AG08395 (cell line): ENCODE measurements at places on chromosomes 2 and 18.

DNA sequence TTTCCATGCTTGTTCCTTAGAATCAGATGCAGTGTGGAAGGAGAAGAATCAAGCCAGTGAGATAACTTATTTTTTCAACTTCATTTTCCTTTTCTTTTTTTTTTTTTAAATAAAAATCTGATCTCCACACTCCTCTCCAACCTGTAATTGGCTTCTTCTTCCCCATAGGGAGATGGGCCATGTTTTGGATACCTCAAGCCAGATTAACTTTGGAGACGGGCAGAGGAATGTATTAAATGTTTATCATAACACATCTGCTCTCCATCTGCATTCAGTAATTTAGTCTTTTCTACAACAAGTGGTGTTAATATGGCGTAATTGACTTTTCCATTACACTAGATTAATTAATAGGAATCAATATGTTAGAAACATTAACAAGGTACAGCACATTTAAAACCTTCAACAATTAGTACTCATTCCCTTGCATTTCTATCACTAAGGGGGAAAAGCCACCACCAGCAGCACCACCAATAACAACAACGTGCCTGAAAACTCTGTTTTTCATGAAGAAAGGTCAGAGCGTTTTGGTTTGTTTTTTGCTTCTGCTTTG is 244.1 kb downstream of the MYCN start:
- DNase-seq, result no peak

DNA sequence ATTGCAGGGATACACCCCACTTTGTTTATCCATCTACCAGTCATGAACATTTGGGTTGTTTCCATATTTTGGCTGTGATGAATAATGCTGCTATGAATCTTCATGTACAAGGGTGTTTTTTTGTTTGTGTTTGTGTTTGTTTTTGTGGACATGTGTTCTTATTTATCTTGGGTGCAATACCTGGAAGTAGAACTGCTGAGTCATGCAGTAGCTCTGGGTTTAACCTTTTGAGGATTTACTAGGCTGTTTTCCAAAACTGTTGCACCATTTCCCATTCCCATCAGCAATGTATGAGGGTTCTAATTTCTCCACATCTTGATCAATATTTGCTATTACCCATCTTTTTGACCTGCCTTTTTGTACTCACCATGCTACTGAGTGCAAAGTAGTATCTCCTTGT is 140.0 kb upstream of the CYP1B1 start:
- DNase-seq, result no peak

GRCh38 chr2:169910109-169910799 is 83.0 kb downstream of the UBR3 start:
- DNase-seq, result no peak

DNA sequence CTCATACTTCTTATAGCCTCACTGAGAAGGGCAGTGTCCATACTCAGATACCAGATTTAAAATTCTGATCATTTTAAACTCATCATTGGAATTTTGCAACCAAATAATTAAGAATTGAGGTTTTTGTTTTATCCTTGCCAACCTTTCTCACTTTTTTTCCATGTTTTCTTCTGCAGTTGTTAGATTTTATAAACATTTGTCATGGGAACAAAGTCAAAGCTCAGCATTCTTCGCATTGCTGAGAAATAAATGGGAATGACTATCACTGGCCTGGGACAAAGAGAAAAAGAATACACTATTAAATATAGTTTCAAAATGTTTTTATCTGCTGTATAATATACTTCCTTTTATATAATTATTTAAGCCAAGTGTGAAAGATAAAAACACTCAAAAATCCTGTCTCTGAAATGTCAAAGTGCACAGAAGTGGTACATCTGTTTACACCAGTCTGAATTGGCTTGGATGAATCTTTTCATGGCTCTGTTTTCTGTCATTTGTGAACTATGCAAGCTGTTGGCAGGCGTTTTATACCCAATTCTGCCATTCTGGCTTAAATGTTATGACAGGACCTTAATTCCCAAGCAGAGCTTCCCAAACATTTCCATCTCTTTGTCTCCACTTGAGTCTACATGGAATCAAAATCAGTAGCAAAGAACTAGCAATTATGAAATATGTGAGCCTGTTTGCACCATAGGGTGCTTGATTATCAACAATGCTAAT is 249.3 kb upstream of the SYT4 start:
- DNase-seq, result no peak

DNA sequence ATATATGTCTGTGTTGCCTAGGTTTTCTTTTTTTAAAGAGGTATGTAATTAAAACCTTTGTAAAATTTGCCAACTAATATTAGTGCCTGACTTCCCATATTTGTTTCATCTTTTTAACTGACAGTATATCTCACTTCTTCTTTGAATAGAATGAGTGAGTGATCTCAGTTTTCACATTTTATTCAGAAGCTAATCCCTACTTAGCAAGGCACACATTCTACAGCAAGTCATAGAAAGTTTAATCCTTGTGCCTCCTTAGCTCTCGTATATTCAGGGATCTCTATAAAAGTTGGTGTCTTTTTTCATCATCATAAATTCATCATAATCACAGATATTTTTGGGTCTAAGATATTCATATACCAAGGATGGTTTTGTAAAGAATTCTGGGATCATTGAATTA is 66.6 kb downstream of the RIF1 start:
- no peak for DNase-seq

GRCh38 chr2:163625632-163626031 is 110.2 kb downstream of the FIGN start:
- DNase-seq, result no peak

DNA sequence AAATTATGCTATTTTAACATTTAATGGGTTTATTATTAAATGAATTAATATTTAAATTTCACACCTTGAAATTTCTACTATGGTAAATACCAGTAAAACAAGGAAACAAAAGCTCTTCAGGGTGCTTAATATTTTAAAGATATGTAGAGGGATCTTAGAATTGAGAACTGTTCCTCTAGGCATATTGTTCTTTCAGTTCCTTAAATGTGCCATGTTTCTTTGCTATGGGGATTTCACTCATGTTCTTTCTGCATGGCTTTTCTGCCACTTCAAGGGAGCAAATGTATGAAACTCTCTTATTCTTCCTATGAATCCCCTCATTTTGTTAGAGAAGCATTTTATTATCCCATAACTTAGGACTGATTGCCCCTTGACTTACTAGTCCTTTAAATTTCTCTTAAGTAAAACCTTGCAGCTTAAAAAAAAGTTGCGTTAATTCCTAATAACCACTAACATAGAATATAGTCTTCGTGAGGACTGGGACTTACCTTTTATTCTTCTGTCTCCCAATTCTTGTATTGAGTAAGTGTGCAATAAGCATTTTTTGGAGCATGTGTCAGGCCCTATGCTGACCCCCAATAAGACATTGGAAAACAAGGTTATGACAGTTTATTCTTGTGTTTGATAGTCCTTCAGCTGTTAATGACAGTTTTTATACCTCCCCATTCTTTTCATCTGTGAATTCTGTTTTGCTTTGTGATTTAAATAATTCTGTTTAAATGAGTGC is 95.7 kb downstream of the BIRC6 start:
- DNase-seq, result no peak

- no peak for DNase-seq
Measured at GRCh38 chr2:64581777-64582539, 57.8 kb downstream of the AFTPH start.

DNA sequence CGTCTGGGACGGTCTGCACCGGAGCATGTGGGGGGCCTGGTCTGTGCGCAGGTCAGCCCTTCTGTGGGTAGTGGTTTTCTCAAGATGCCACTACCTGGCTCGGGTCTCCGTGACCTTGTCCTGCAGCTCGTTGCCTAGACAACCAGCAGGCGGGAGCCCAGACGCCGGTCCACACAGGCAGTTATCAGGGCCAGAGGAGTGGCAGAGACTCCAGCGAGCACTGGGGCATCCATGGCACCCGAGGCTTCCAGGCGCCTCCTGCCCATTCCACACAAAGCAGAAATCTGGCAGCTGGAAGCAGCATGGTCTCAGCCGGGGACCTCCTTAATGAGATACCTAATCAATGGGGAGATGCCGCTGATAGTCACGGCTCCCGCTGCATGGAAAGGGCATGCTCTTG is 156.1 kb downstream of the FAM210A start:
- DNase-seq, result no peak

- DNase-seq, result no peak
Measured at GRCh38 chr18:79936641-79937040, 14.8 kb downstream of the SLC66A2 start.

GRCh38 chr18:26908906-26909305 is 43.4 kb upstream of the AQP4 start:
- DNase-seq, result no peak

- no peak for DNase-seq
Measured at GRCh38 chr2:234426616-234427015, 70.3 kb downstream of the ARL4C start.

GRCh38 chr2:109216332-109216731 is 87.3 kb downstream of the SH3RF3 start:
- no peak for DNase-seq
